Endothelial cell of umbilical vein (primary cell): ENCODE measurements at places on chromosomes 2 and 18.

- H3K27ac ChIP-seq, result no peak overlapping the region
- peaks cover 25% of the 10 kb centered on the region for H3K4me1 ChIP-seq
- DNase-seq, result no peak
- no peaks in the 10 kb centered on the region for H3K36me3 ChIP-seq
- no peak overlapping the region for H3K4me3 ChIP-seq
These were observed 37.0 kb upstream of the NT5DC4 start for GRCh38 chr2:112683550-112684414.

DNA sequence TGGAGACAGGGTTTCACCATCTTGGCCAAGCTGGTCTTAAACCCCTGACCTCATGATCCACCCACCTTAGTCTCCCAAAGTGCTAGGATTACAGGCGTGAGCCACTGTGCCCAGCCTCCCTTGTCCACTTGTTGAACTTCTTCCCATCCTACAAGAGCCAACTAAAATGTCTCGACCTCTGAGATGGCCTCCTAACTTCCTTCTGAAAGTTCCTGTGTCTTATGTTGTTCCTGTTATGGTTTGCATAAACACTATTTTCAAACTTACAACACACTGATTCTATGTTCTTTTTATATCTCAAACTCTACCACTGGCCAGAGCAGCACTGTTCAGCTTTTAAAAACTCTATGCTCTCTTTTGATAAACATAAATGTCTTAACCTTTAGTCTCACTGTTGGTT is 63.3 kb upstream of the UGP2 start:
- H3K4me1 ChIP-seq, result no peaks in the 10 kb centered on the region
- no peak for DNase-seq
- H3K27me3 ChIP-seq, result no peaks in the 10 kb centered on the region
- no peak overlapping the region for H3K4me3 ChIP-seq

- DNase-seq, result no peak
- H3K4me1 ChIP-seq, result no peaks in the 10 kb centered on the region
- H3K27me3 ChIP-seq, result no peaks in the 10 kb centered on the region
These were observed 111.9 kb downstream of the EPC2 start for GRCh38 chr2:148756292-148756975.

- H3K36me3 ChIP-seq, result no peaks in the 10 kb centered on the region
- no peak overlapping the region for H3K4me3 ChIP-seq
- no peaks in the 10 kb centered on the region for H3K4me1 ChIP-seq
- H3K27me3 ChIP-seq, result peaks cover 54% of the 10 kb centered on the region
- no peak overlapping the region for H3K27ac ChIP-seq
These were observed 369 bp downstream of the CDK5R2 start for GRCh38 chr2:218959761-218960308.

- H3K4me1 ChIP-seq, result no peaks in the 10 kb centered on the region
- no peak for DNase-seq
- H3K27ac ChIP-seq, result no peak overlapping the region
- H3K27me3 ChIP-seq, result peaks cover 16% of the 10 kb centered on the region
- H3K4me3 ChIP-seq, result no peak overlapping the region
These were observed 62.8 kb upstream of the ATL2 start for GRCh38 chr2:38439863-38440262.

DNA sequence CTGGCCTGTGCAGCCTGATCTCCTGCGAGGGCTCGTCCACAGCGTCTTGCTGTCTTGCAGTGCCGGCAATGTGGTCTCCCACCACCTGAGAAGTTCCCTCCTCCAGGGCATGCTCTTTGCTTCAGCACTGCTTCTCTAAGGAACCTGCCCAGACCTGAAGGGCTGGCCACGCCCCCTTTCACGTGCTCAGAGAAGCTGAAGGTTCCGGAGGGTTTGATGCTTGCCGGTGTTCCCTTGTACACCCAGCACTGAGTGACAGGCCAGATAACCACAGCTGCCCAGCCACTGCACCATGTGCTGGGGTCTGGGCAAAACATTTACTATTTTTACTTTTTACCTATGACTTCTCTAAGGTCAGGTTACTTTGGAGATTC is 1.7 kb upstream of the POLR2D start:
- peaks cover 6% of the 10 kb centered on the region for H3K36me3 ChIP-seq
- no peak overlapping the region for H3K27ac ChIP-seq
- H3K4me3 ChIP-seq, result no peak overlapping the region
- H3K27me3 ChIP-seq, result no peaks in the 10 kb centered on the region
